ENCODE measurements at places on chromosomes 6 and 20.

GRCh38 chr6:54085541-54085940 lies 25.7 kb upstream of the MLIP start:
- no peak overlapping the region for H3K4me3 ChIP-seq
- no peak for DNase-seq
- peak overlapping the region; percentile 83 for H3K27ac ChIP-seq
- no peaks in the 10 kb centered on the region for H3K36me3 ChIP-seq
- peaks cover 15% of the 10 kb centered on the region for H3K4me1 ChIP-seq

GRCh38 chr20:20489054-20489453 lies 121.2 kb downstream of the INSM1 start:
- peaks cover 6% of the 10 kb centered on the region for H3K36me3 ChIP-seq
- H3K4me1 ChIP-seq, result peaks cover 11% of the 10 kb centered on the region
- H3K27ac ChIP-seq, result no peak overlapping the region

- no peak overlapping the region for H3K27ac ChIP-seq
- no peak overlapping the region for H3K4me3 ChIP-seq
- no peaks in the 10 kb centered on the region for H3K27me3 ChIP-seq
Observed at GRCh38 chr6:90044182-90044832, 150.0 kb downstream of the GJA10 start.

- no peak for DNase-seq
- no peak overlapping the region for H3K4me3 ChIP-seq
- H3K27me3 ChIP-seq, result no peaks in the 10 kb centered on the region
- H3K4me1 ChIP-seq, result peaks cover 16% of the 10 kb centered on the region
- H3K27ac ChIP-seq, result no peak overlapping the region
- H3K36me3 ChIP-seq, result no peaks in the 10 kb centered on the region
Observed at GRCh38 chr6:159151266-159151855, 17.8 kb upstream of the FNDC1 start.

DNA sequence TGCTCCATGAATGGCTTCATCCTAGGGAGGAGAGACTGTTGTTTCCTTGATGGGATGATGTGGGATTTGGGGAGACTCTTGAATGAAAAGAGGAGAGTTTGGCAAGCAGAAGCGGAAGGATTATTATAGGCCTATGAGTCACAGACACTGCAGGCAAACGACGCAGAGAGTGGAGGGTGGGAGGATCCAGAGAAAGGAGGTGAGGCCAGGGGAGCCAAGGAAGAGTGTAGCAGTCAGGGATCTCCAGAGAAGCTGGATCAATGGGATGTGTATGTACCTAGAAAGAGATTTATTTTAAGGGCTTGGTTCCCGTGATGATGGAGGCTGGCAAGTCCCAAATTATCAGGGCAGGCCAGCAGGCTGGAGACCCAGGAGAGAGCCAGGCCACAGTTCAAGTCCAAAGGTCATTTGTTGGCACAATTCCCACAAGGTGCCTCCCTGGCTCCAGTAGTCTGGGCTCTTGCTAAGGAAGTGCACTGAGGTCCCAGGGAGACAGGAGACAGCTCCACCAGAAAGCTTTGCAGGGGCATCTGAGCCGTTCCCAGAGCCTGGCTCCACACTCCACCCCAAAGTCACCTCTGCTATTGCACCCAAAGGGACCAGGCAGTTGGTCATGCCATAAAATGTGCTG lies 76.0 kb downstream of the ADTRP start:
- H3K36me3 ChIP-seq, result no peaks in the 10 kb centered on the region
- no peak for DNase-seq
- H3K4me1 ChIP-seq, result no peaks in the 10 kb centered on the region
- H3K27me3 ChIP-seq, result no peaks in the 10 kb centered on the region
- H3K27ac ChIP-seq, result no peak overlapping the region

- no peaks in the 10 kb centered on the region for H3K27me3 ChIP-seq
- no peak overlapping the region for H3K4me3 ChIP-seq
- DNase-seq, result no peak
- no peak overlapping the region for H3K27ac ChIP-seq
Observed at GRCh38 chr6:140440223-140440835, 1065.9 kb upstream of the CITED2 start.

DNA sequence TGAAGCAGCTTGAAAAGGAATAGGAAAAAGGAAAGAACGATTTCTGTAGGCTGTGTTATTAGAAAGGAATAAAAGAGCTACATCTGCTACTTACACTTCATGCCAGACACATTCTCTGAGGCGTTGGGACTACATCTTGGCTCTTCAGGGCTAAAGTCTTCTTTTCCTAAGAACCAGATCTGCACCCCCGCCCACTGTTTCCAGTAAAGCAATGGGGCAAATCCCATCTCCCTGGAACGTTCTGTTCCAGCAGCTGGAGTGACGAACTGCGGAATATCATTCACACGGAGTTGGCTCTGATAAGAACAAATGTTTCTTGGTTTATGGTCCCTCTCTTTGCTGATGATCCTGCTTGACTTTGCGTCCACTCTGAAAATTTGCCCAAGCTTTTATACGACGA lies 26.9 kb downstream of the FAM50B start:
- no peak overlapping the region for H3K27ac ChIP-seq
- no peaks in the 10 kb centered on the region for H3K36me3 ChIP-seq
- peak; percentile 31 for DNase-seq
- no peaks in the 10 kb centered on the region for H3K27me3 ChIP-seq

DNA sequence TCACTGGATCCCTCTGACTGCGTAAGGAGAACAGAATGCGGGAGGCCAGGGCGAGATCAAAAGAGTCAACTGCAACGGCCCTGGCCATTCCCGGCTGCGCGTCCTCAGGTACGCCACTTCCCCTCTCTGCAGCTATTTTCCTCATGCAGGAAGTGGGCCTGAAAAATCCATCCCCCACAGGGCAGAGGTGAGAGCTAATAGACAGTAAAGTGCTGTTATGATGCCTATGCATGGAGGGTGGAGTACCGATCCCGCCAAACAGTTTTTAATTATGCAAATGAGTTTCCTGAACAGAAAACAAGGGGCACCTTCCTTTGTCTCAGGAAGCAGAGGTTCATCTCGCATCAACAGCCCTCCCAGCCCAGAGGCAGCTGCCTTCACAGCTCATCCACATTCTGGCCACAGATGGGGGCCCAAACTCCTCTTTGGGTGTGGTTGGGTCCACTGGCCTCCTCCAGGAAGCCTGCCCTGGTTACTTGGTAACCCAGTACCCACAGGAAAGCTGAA lies 9.3 kb downstream of the PREX1 start:
- peaks cover 75% of the 10 kb centered on the region for H3K4me1 ChIP-seq
- DNase-seq, result no peak
- peak overlapping the region; percentile 56 for H3K27ac ChIP-seq
- H3K36me3 ChIP-seq, result no peaks in the 10 kb centered on the region
- no peak overlapping the region for H3K4me3 ChIP-seq
- no peaks in the 10 kb centered on the region for H3K27me3 ChIP-seq

DNA sequence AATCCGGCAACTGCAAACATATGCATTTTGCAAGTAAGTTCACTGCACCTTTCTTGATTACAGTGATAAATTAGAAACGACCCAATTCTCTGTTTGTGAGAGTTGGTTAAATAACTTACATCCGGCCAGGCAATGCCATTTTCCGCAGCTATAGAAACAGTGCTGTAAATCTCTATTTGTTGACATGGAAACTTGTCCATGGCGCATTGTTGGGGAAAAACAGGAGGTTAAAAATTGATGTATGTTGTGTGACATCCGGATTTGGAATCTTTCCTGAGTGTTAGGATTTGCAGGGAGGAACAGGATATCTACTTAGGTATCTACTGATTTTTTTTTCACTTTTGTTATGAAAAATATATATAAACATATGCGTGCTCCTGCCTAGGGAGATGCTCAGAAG lies 66.5 kb downstream of the DLGAP4 start:
- no peak for DNase-seq
- peaks cover 12% of the 10 kb centered on the region for H3K27me3 ChIP-seq
- no peaks in the 10 kb centered on the region for H3K36me3 ChIP-seq
- H3K27ac ChIP-seq, result no peak overlapping the region
- H3K4me1 ChIP-seq, result no peaks in the 10 kb centered on the region

DNA sequence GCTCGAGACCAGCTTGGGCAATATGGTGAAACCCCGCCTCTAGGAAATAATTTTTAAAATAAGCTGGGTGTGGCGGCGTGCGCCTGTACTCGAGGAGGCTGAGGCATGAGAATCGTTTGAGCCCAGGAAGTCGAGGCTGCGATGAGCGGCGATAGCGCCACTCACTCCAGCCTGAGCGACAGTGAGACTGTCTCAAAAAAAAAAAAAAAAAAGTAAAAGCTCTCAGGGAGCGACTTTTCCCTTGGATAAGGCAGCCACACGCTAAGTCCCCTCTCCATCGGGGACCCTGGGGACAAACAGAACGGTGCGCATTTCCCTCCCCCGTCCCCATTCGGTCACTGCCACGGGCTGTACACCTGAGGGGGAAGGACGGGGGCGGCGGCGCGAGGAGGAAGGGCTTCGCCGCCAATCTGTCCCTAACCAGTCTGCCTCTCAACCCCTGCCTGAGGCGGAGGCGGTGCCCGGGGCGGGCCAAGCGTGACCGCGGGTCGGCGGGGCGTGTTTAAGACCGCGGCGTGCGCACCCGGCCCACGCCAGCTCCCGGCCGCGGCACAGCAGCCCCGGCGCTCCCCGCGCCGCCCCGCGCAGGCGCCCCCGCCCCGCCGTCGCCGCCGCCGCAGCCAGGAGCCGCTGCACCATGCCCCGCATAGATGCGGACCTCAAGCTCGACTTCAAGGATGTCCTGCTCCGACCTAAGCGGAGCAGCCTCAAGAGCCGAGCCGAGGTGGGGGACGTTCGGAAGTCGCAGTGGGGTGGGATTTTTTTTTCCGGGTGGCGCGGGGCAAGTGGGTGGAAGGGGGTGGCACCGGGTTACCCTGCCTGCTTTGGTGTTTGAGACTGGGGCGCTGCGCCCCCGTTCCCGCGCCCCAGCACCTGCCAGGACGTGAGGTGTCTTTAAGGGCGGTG lies at the start of gene GMPR:
Gene GMPR, plus strand, starts transcription at position 531 of the 906 bp plus-strand sequence. Its CDS starts 107 bp downstream, at position 638.
- H3K27ac ChIP-seq, result peak within 1 kb of the TSS; percentile 21
- peak within 1 kb of the TSS; percentile 90 for H3K4me3 ChIP-seq
- peak; percentile 68 for DNase-seq
- H3K36me3 ChIP-seq, result no peaks in the 10 kb centered on the region
- no peaks in the 10 kb centered on the region for H3K27me3 ChIP-seq

GRCh38 chr20:53657279-53657678 lies 63.6 kb upstream of the ZNF217 start:
- peak overlapping the region; percentile 16 for H3K27ac ChIP-seq
- no peak for DNase-seq
- H3K4me1 ChIP-seq, result peaks cover 50% of the 10 kb centered on the region
- no peaks in the 10 kb centered on the region for H3K36me3 ChIP-seq
- H3K4me3 ChIP-seq, result no peak overlapping the region

GRCh38 chr6:92687278-92687677 lies 732.1 kb downstream of the EPHA7 start:
- no peaks in the 10 kb centered on the region for H3K27me3 ChIP-seq
- no peaks in the 10 kb centered on the region for H3K4me1 ChIP-seq
- no peak overlapping the region for H3K27ac ChIP-seq
- H3K4me3 ChIP-seq, result no peak overlapping the region

DNA sequence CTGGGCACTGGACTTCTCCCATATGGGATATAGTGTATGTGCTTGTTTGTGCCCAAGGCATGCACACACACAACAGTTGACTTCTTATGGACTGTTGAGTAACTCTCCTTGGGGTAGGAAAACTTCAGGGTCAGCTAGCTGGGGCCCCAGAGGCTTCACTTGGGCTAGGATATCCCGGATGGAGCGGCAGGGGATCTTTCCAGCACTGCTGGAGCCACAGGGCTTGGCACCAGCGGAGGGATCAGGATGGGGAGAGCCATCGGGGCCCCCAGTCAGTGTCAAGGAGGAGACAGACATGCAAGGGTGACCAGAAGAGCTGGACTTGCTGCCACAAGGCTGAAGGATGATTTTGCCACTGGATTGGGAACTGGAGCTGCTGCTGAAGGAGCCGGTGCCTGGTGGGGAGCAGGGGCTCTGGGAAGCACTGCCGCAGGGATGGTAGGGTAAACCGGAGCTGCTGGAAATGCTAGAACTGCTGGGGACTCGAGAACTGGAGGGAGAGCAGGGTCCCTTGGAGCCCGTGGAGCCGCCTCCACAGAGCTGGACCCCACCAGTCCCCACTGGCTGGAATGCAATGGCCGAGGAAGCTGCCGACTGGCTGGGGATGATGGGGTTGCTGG lies 1.5 kb downstream of the PSORS1C1 start:
- H3K27ac ChIP-seq, result no peak overlapping the region
- no peaks in the 10 kb centered on the region for H3K27me3 ChIP-seq
- H3K36me3 ChIP-seq, result no peaks in the 10 kb centered on the region
- peaks cover 18% of the 10 kb centered on the region for H3K4me1 ChIP-seq

DNA sequence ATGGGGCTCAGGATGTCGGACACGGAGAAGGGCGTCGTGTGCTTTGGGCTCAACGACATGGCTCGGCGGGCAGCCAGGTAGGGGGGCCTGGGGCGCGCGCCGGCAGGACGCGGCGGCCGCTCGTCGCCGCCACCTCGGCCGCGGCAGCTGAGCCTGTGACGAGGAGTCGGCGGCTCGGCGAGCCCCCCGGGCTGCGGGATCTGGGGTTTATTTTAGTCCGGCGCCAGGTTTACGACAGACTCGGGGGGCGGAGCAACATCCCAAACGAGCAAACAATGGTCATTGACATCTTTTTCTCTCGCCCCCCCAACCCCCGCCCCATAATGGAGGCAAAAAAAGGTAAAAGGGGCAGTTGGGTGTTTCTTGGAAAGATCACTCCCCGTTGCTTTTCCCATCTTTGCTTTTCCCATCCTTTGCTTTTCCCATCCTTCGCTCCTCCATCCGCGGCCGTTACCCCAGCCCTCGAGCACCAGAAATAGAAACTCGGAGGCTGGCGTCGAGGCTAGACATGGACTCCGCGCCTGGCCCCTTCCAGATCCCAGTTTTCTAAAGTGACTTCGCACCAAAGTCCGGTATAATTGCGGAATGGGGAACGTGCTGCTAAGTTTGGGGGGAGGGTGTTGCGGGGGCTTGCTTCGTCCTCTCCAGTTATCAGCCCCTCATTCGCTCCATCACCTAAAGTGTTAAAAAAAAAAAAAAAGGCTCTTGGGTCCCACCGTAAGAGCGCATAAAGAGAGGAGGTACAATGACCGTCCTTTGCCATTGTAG lies at the start of gene NKX2-4:
Gene NKX2-4, minus strand, starts transcription at position 186 of the 768 bp plus-strand sequence. Its CDS starts 127 bp downstream, at position 59.
- no peak within 1 kb of the TSS for H3K27ac ChIP-seq
- no peaks in the 10 kb centered on the region for H3K36me3 ChIP-seq
- peaks cover 25% of the 10 kb centered on the region for H3K4me1 ChIP-seq
- DNase-seq, result no peak
- peaks cover 4% of the 10 kb centered on the region for H3K27me3 ChIP-seq

DNA sequence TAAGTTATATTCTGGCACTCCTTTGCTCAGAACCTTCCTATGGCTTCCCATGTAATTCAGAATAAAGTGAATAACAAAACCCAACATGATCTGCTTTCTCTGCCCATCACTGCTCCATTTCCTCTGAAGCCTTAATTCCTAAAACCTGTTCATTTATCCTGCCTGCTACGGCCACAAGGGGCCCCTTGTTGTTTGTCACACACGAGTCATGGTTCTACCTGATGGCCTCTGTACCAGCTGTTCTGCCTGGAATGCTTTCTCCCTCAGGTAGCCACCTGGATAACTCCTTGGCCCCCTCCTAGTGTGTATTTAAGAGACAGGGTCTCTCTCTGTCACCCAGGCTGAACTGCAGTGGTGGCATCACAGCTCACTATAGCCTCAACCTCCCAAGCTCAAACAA lies 26.8 kb downstream of the ERGIC3 start:
- no peak overlapping the region for H3K4me3 ChIP-seq
- no peak for DNase-seq
- no peak overlapping the region for H3K27ac ChIP-seq
- H3K27me3 ChIP-seq, result no peaks in the 10 kb centered on the region

- no peak for DNase-seq
- H3K36me3 ChIP-seq, result no peaks in the 10 kb centered on the region
- H3K27ac ChIP-seq, result no peak overlapping the region
- no peak overlapping the region for H3K4me3 ChIP-seq
- H3K27me3 ChIP-seq, result no peaks in the 10 kb centered on the region
Observed at GRCh38 chr20:21190869-21191268, 65.0 kb downstream of the KIZ start.

- no peak overlapping the region for H3K4me3 ChIP-seq
- no peaks in the 10 kb centered on the region for H3K4me1 ChIP-seq
- no peaks in the 10 kb centered on the region for H3K27me3 ChIP-seq
- no peak for DNase-seq
Observed at GRCh38 chr6:11473008-11473740, 64.4 kb upstream of the TMEM170B start.
